ENCODE measurements at places on chromosomes 11 and 22.

DNA sequence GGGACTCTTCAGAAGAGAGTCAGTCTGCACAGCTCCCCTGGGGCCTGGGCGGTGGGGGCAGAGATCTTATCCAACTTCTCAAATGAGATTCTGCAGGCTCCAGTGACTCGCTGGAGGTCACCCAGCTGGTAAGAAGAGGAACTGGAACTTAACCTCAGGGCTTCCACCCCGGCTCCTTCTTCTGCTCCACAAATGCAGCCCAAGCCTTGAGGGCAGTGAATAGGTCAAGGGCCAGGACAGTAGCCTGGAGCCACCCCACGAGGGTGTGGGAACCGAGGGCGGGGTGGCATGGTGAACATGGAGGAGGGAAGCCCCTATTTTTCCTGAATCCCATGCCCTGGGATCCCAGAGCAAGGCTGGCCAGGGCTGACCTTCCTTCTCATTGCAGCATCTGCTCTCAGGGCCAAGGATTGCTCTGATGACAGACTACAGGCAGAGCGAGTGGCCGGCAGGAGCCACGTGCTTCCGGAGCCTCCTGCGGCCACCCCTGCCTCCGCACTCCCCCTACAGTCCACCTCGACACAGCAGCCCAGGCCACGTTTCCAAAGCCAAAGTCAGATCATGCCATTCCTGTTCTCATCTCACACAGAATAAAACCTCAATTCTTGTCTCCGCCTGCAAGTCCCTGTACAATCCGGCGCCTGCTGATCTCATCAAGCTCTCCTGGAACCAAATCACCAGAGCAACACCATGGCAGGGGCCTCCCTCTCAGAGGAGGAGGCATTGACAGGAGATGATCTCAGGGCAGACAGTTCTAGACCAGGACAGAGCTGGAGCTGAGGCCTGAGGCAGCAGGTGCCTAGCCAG, 21.1 kb upstream of the UPK3A start:
- peak; percentile 59 for DNase-seq

- DNase-seq = no peak
Measured at GRCh38 chr11:117171404-117172061, 7.0 kb upstream of the SIDT2 start.

- DNase-seq = no peak
Measured at GRCh38 chr11:87338046-87338639, 300.4 kb downstream of the TMEM135 start.

- DNase-seq = no peak
Measured at GRCh38 chr11:116694815-116695590, 77.8 kb downstream of the BUD13 start.

DNA sequence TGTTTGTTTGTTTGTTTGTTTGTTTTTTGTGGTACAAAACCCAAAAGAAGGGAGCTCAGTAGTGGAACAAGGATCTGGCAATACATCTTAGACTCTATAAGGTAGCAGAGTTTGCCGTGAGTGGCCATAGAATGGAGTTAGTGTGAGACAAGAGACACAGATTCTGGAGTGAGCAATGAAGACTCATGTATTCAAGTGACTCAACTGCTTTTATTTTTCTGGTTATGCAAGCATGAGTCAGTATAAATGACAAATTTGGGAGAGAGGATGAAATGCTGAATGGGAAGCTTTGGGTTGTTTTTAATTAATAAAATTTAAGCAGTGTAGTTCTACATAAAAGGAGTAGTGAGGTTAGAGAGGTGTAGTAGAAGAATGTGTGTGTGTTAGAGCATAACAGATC, 143.6 kb upstream of the ANO5 start:
- DNase-seq = no peak

DNA sequence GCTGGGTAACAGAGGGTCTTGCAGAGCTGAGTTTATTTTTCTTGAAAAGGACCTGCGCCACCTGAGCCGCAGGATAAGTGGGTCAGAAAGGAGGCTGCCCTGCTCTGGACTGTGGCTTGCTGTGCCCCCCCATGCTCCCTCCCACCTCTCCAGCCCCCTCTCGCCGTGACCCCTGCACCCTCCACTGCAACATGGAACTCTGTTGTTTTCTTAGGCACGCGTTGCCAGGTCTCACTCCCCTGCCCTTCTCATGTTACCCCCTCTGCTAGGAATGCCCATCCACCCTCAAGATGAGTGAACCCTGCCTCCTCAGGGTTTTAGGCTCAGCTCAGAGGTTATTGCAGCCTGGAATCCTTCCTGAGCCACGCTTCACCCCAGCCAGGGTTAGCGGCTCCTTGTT, 10.8 kb downstream of the ETS1 start:
- DNase-seq = no peak

GRCh38 chr11:45156741-45157140, 10.3 kb downstream of the PRDM11 start:
- no peak for DNase-seq

- DNase-seq = no peak
Measured at GRCh38 chr22:37747080-37747714, 50.3 kb downstream of the TRIOBP start.

GRCh38 chr11:113859665-113860064, 15.7 kb downstream of the USP28 start:
- no peak for DNase-seq

GRCh38 chr22:36924151-36924698, 10.8 kb downstream of the CSF2RB start:
- no peak for DNase-seq

- no peak for DNase-seq
Measured at GRCh38 chr11:104582431-104582830, 315.8 kb downstream of the CASP12 start.

DNA sequence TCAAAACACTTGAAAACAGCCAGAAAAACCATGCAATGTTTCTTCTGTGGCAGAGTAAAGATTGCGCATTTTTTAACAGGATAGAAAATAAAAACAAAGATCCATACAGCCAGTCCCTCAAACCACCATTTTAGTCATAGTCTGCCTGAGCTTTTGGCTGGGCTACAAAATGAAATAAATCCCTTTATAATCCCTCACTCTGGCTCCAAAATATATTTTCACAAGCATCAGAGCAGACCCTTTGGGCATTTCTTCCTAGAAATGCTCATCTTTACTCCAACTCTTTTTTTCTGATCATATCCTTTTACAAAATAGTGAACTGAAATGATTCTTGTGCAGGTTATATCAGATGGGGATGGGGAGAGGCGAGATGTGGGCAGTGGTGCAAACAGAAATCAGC, 31.8 kb upstream of the LMO2 start:
- DNase-seq = no peak

DNA sequence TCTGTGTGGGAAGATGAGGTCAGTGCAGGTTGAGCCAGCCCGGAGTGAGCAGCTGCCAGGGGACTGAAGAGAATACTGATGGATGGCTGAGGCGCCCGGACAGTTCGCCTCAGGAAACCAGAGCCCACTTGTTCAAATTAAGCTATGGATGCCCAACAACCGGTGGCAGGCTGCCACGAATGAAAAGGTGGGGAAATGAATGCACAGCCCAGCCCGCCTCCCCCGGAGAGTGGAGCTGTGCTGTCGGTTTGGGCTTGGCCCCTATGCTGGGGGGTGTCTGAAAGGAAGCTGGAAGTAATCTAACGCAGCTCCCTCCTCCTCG, 21.9 kb downstream of the HSPA8 start:
- no peak for DNase-seq

DNA sequence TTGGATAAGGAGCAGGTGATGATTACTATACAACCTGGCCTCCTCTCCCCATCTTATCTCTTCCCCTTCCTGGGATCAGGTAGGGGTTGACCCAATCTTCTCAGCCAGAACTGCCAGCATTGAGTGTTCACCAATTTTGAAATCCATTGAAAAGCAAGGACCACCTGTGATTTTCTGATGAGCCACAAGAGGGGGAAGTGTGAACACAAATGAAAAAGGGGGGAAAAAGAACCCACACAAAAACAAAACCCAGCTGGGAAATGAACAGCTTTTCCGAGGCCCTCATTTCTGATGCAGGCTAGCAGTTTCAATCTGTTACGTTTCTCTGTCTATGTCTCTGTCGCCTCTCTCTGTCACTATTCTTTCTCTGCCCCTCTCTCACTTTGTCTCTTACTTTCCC, 161.9 kb downstream of the INSC start:
- DNase-seq = no peak

DNA sequence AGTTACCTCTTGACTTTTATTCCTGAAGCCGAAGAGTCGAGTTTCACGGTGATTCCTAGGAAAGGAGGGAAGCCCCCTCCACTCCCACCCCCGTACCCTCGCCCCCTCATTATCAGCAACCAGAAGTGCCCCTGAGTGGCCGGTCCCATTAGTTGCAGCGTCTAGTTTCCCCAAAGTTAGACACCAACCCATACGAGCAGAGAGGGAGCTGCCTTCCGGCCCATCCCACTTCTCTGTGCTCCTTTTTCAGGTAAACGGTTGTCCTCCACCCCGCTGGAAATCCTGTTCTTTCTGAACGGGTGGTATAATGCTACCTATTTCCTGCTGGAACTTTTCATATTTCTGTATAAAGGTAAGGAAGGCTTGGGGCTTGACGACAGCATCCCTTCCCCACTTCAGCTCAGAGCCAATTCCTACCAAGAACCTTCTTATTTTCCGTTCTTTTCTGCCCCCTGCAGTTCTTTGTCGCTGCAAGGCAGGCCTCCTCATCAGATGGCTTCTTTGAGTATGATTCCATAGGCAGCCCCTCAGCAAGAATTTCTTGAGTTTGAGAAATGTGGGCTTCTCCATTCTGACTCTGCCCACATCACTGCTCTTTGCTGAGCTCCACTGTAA, 701 bp downstream of the TMEM216 start:
- DNase-seq = peak; percentile 19

DNA sequence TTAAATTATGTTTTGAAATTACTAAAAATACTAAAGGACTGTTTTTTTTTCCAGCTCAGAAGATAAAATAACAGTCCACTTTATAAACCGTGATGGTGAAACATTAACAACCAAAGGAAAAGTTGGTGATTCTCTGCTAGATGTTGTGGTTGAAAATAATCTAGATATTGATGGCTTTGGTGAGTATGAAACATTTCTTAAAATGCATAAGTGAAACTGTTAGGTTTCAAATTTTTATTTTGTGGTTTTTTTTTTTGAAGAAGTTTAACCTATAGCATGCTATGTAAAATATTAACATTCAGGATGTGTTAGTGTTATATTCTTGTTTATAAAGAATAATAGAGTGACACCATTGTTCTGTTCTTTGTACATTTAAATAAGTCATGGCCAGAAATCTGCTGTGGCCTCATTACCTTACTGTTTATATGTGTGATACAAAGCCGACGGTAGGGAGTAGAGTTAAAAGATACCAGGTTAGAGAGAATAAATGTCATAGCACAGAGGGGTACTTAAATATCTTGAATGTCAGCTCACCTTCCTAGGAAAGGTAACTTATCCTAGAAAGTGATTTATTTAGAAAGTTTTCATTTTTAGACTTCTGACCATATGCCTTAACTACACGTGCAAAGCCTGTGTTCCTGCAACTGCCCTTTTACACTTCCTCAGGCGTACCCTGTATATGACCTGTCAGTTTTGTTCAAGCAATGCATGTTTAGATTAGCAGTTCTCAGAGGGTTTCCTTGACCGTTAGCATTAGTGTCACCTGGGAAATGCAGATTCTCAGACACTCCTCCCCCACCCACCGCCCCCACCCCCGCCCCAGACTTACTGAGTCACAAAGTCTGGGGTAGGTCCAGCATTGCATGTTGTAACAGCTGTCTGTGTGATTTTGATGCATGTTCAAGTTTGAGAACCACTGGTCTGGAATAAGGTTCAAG, 6.3 kb downstream of the FDX1 start:
- DNase-seq = no peak

GRCh38 chr11:45045683-45046471, 95.2 kb upstream of the TP53I11 start:
- DNase-seq = peak; percentile 16

DNA sequence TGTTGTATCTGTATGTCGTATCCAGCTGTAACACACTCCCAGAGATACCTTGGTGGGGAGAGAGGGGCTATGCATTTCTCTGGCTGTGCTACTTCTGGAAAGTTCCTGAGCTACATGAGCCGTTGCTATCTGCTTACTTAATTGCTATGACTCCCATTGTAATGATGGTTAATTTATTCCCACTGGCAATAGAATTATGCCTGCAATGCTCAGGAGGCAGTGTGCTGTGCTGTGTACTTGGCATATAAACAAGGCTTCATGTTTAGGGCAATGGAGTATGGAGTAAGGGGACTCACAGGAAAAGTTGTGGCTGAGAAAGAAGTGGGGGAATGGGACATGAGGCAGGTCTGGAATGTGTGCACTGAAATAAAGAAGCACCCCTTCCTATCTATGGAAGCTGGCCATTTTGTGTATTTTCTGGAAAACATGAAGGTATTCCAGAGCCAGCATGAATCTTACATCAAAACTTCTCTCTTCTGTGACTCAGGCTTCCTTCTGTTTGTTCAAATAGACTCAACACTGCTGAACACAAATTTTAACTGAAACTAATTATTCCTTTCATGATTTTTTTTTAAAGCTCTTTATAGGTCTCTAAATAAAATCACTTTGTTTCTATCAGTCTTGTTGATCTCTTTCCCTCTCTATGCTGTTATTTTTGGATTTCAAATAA, 40.6 kb downstream of the CD44 start:
- DNase-seq = no peak

DNA sequence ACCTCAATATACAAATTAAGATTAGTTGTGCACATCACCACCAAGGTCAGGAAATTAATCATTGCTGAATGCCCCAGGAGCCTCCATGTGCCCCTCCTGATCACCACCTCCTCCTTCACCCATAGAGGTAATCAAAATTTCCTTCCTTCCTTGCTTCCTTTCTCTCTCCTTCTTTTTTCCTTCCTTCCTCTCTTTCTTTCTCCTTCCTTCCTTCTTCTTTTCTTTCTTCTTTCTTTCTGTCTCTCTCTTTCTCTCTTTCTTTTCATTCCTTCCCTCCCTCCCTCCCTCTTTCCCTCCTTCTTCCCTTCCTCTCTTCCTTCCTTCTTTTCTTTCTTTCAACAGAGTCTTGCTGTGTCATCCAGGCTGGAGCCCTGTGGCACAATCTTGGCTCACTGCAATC, 67.9 kb upstream of the FTH1 start:
- no peak for DNase-seq

DNA sequence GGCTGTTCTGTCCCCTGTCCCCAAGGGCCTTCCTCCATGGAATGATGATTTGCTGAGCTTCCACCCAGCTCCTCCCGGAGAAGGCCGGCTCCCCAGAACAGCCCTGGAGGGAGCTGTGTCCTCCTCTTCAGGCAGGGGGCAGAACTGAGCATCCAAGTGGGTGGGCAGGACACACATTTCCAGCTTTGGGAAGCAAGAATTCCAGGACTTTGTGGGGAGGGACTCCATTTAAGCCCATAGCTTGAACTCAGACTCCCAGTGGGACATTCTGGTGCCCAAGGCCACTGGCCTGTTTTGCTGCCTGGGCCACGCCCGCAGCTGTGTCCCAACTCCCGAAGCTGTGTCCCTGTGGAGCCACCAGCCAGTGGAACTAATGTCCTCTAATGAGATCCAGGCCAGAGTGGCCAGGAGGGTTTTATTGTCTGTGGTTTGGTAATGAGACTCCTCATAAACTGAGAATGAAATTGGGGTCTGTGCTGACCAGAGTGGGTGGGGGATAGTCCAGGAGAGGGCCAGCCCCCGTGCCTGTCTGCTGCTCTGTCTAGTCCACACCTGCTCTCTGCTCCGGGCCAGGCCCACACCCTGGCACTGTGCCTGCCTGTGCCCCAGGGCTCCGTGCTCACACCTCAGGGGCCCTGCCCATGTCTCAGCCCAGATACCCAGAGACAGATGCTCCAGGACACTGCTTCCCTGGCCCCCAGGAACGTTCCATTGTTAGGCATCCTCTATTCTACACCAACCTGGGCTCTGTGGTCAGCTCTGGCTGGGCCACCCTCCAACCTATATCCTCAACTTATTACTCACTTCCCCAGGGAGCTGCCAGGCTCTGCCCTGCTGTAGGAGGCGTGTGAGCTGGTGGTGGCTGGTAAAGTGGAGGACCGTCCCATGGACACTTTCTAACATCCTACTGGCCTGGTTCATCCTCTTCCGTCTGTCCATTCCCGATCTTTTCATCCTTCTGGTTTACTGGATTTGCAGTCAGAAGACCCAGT, 7.6 kb downstream of the NECTIN1 start:
- no peak for DNase-seq
